ENCODE measurements at places on chromosomes 3 and 15.

DNA sequence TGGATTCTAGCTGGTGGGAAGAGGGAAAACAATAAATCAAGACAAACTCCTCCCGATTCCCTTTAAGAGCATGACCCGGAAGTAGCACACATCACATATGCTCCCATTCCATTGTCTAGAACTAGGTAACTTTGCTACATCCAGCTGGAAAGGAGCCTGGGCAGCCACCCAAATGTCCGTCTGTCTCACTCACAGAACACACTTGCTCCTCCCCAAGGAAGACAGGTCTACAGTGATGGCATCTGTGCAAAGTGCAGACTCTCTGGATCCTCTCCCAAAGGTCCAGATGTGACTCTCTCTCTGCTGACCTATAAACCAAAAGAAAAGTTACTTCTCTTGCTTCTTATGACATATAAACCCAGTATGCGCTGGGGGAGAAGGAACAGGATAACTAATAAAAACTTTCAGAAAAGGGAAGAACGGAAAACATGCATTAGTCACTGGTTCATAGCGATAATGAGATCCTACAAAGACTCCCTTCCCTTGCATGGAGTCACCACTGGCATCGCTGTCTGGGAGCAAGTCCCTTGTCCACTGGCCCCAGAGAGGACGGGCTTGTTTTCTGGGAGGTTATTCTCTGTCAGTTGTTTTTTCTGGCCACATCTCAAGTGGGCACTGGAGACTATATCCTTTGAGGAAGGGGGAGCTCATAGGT is 29.8 kb upstream of the EPHB3 start:
- DNase-seq = no peak

DNA sequence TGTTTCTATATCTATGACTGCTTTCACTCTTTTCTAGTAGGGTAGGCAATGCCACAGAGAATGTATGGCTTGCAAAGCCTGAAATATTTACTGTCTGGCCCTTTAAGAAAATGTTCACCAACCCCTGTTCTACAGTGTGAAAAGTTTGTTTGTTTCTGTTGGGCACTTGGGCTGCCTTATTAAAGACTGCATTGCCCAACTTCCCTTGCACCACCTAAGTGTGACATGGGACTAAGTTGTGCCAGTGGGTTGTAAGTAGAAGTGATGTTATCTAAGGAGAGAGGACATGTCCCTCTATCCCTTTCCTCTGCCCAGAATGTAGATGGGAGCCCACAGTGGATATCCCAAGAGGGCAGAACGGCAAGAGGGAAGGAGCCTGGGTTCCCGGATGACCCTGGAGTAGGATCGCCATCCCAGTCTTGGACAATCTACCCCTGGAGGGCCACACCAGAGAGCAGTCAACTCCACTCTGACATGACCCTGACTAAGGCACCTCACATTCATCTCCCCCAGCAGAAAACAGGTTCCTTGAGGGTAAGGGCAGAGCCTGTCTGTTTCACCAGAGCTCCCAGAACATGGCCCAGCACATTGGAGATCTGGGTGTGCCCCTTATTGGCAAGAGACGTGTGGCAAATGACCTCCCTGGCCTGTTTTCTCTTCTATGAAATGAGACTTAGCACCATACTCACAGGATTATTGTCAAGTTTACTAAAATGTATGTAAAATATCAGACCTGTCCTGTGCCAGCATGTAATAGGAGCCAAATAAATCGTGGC is 138.8 kb downstream of the SMAD6 start:
- no peak for DNase-seq

DNA sequence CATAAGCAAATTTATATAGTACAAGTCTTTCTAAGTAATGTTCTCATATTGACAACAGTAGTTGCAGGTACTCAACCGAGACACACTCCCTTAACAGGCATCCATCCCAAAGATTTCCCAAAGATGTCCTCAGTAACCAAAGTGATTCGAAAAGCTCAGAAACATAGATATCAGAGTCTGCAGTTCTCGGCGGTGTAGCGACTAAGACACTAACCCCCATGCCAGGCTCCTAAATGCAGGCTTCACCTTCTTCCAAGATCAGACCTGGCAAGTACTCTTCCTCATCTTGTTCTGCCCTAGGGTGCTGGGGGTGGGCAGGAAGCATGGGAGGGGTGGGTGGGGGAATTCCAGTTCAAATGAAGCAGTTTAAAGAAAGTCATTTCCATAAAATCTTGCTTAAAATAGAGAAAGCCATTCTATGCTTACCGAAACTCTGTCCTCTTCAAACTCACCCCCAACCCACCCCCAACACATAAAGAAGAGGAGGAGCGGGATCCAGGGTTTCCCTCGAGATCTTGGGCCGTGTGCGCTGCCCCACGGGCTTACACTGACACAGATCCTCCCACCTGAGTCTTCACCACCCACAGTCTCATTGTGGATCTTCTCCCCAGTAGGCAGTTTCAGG is 59.0 kb upstream of the BCL6 start:
- DNase-seq = no peak

DNA sequence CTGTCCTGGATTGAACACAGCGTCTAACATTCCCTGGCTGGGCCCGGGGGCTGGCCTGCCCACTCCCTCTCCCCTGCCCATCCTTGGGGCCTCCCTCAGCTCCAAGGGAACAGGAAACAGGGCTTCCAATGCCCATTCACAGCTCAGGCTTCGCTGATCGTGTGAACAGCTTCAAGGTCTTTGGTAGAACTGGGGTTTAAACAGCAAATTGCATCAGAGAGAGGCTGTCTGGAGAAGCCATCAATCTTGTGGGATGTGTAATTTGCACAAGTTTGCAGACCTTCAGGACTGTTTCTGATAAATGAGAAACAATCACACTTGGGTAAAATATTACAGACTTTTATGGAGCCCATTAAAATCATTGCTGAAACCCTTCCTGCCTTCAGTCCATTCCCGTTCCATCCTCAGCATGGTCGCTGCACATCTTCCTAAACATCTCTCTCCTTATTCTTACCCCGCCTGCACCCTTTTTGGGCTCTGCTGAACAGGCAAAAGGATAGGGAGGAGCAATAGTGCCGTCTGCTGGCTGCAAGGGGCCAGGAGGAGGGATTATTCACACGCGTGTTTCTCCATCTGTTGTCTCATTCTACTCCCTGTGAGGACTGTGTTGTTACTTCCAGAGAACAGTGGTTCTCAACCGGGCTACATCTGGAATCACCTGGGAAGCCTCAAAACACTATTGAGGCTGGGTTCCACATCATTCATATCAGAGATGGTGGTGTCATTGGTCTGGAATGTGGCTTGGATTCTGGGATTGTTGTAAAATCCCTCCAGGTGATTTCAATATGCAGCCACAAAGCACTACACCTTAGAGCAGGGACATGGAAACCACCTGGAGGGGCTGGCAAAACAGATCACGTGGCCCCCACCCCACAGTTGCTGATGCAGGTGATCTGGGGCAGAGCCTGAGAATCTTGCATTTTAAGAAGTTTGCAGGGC is 116.3 kb downstream of the CLSTN2 start:
- no peak for DNase-seq

DNA sequence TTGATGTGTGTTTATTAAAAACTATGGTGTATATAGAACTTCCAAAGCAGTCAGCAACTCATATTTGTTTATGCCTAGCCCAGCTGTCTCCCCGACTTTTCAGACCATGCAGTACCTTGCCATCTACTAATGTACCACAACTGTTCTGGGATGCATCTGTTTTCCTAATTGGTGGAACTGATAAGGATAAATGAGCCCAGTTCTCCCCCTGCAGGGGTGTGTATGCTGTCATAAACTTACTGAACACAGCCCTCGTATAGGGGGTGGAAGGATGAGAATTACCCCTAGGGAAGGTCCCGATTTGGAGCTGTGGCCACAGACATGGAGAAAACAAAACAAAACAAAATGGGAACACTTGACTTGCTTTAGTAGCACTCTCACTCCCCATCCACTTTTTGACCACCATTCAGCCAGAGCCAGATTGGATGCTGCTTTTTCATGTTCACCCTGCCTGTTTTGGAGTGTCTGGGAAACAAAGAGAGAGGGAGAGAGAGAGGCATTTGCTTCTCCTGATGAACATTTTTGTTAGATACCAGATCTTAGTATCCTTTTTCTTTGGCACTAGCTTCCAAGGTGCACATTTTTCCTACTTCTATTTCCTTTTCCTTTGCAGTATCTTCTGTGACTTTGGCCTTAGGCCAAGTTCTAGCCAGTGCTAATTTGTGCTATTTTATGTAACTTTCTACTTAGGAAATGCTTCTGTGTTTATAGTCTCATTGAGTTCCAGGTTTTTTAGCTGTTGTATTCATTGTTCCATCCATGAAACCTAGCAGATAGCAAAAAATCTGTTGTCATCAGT is 29.1 kb downstream of the CADM2 start:
- DNase-seq = no peak

- no peak for DNase-seq
Observed at GRCh38 chr3:124691599-124691998, 38.7 kb upstream of the UMPS start.

GRCh38 chr3:180633722-180634121 is 31.8 kb downstream of the TTC14 start:
- DNase-seq = no peak

DNA sequence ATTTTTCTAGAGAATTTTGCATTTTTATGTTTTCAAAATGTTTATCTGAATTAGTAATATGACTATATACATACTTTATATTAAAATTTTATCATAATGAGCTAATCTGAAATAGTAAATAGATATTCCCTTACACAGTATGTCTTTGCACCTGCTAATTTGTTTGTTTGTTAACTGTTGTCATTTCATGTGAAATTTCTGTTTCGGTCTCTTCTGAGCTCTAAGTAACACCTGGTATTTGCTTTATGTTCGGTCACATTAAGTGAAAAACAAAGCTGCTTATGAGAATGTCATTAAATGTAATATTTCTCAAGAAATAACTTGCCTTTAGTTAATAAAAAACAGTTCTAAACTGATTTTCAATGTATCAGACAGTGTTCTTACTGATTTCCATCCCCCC is 61.1 kb downstream of the FNDC3B start:
- DNase-seq = no peak

DNA sequence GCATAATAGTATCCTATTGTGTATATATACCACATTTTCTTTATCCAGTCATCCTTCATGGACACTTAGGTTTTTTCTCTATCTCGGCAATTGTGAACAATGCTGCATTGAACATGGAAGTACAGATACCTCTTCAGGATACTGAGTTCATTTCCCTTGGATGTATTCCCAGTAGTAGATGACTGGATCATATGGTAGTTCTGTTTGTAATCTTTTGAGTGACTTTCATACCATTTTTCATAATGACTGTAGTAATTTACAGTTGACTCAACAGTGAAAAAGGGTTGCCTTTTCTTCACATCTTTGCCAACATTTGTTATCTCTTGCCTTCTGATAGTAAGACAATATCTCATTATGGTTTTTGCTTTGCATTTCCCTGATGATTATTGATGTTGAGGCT is 21.8 kb downstream of the MYH15 start:
- DNase-seq = no peak

- DNase-seq = no peak
Observed at GRCh38 chr3:134505485-134505884, 19.6 kb downstream of the CEP63 start.

GRCh38 chr3:156431334-156432124 is 123.4 kb downstream of the SSR3 start:
- DNase-seq = no peak

DNA sequence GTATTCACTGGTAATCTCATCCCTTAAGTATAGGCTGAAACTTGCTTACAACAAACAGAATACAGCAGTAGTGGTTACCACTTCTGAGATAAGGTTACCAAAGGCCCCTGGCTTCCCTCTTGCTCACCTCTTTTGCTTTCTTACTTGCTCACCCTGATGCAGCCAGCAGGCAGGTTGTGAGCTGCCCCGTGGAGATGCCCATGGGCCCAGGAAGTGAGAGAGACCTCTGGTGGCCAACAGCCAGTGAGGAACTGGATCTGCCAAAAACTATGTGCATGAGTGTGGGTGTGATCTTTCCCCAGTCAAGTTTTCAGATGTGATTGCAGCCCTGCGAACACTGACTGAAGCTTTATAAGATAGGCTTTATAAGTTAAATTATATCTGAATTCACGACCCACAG is 48.7 kb downstream of the NMNAT3 start:
- DNase-seq = peak; percentile 26

- DNase-seq = no peak
Observed at GRCh38 chr3:63470745-63471144, 181.7 kb upstream of the SNTN start.

DNA sequence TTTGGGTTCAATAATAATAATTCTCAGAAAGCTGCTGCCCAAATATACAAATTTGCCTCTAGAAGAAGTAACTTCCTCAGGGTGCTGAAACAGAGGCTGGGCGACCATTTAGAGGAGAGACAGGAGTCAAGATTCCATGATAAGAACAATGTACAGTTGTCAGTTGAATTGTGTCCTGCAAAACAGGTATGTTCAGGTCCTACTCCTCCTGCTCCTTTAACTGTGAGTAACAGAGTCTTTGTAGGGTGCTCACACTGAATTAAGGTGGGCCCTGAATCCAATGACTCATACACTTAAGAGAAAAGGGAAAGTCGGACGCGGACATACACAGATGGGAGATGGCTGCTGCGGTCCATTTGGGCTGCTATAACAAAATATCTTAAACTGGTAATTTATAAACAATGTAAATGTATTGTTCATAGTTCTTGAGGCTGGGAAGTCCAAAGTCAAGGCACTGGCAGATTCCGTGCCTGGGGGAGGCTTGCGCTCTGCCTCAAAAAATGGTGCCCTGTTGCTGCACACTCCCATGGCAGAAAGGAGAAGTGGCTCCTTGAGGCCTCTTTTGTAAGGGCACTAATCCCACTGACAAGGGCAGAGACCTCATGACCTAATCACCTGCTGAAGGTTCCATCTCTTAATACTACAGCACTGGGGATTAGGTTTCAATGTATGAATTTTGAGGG is 55.1 kb downstream of the MB21D2 start:
- DNase-seq = no peak

GRCh38 chr15:64694816-64695215 is 80.6 kb downstream of the RBPMS2 start:
- DNase-seq = no peak

GRCh38 chr15:67865766-67866165 is 25.9 kb upstream of the RNU6-1 start:
- DNase-seq = no peak

DNA sequence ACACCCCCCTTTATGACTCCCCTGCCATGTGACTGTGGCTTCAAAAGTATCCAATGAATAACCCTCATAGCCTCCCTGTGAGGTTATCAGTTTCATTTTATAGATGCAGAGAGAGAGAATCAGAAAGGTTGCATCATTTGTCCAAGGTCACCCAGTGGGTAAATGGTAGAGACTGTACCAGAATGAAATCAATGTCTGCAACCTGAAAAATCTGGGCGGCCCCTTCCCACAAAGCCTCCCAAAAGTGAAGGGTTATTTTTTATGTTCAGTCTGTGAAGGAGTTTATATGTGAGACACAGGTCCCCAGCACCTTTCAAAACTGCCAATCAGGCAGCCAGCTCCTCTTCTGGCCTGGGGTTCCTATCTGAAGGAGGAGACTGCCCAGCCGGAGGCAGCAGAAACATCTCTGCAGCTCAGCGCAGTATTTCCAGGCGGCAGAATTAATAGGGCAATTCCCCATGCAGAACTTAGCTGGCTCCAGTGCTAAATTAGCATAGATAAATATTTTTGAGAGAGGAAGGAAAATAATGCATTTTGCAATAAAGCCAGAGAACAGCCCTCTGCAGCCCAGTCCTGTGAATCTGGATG is 130.8 kb upstream of the PRR20G start:
- DNase-seq = no peak

GRCh38 chr15:91839867-91840266 is 13.6 kb upstream of the SLCO3A1 start:
- no peak for DNase-seq

- DNase-seq = no peak
Observed at GRCh38 chr3:105352976-105353375, 13.7 kb upstream of the ALCAM start.

All from DND-41 (cell line).